ENCODE measurements at places on chromosomes 6 and 20. TPM values are rescaled to one million over a fixed set of nuclear protein-coding genes. Genes with fewer than 3 reads are reported as not detected.

DNA sequence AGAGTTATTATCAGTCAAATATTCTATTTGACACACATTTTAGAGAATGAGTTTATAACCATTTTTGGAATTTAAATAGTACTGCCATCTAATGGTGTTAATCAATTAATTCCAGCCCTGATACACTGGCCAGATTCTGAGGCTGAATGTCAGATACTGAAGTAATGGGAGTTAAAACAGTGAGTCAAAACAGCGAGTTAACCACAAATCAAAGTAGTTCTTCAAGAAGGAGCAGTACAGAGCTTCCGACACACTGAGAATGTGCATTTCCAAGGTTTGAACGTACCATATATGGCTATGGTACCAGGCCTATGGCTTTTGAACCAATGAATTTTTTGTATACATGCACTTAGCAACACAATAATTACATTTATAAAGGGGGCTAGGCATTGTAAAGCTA lies 11.3 kb upstream of the CEP43 start:
- DNase-seq: no peak

DNA sequence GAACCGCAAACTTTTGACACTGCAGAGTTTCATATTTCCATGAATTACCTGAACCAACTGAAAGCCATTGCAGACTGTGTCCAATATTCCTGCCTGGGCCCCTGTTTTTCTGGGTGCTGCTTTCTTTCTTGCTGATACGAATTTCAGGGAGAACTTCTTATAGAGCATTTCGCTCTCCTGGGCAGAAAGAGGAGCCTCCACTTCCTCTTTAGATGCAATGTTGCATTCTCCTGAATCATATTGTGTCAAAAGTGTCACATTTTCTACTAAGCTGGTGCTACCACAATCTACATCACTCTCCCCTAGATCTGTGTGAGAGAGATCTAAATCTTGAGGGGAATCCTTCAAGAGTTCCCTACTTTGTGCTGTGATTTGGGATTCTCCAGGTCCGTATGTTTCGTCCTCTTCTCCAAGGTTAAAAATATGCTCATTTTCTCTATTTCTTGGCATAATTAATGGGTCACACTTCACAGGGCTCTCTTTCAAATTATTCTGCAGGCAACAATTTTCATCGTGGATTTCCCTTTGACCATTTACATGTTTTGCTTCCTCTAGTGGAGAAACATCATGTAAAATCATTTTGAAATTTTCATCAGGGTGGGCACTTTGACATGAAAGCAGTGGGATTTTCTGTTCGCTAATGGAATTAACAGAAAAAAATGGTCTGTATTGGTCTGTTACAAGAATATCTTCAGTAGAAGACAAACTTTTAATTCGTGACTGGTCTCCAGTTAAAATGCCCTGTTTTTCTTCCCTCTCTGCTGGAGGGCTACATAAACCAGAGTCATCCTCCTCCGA lies 102.3 kb downstream of the DST start:
- DNase-seq: no peak

- no peak for DNase-seq
Observed at GRCh38 chr6:155648301-155648700, 192.7 kb upstream of the NOX3 start.

DNA sequence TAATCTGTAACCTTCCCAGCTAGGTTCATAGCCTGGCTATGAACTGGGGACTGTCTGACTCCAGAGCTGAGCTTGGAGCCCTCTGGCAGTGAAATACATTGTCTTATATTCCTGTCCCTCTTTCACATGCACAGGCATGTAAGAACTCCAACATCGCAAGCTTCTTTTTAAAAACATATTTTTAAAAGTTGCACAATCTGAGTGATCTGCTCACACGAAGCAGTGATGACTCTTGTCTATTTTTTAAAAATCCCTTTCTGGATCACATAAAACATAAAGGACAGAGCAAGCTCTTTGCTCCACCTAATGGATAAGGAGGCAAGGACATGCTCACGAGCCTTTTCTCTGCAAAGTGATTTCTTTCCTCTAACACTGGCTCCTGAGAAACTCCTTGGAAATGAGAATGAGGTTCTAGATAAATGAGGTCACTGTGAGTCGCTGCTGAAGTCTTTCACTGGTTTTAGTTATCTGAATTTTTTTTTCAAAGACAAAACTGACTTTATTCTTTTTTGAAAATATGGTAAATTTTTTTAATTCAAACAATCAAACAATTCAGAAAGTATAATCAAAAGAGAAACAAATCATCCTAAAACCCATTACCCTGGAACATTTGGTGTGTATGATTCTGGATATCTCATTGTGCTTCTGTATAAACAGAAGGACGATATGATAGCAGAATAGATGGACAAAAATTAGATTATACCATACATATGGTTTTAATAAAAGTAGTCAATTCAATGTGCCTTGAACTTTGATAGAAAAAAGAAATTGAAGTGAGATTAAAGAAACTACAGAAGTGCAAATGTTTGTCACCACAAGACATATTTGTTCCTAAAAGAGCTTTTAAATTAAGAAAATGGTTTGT lies 30.8 kb downstream of the IL20RA start:
- no peak for DNase-seq

- no peak for DNase-seq
Observed at GRCh38 chr6:52253494-52253893, 9.2 kb upstream of the IL17F start.

GRCh38 chr6:14211562-14211942 lies 94.0 kb downstream of the CD83 start:
- DNase-seq: peak; percentile 2

GRCh38 chr20:7916648-7917047 lies 23.6 kb downstream of the HAO1 start:
- DNase-seq: no peak

DNA sequence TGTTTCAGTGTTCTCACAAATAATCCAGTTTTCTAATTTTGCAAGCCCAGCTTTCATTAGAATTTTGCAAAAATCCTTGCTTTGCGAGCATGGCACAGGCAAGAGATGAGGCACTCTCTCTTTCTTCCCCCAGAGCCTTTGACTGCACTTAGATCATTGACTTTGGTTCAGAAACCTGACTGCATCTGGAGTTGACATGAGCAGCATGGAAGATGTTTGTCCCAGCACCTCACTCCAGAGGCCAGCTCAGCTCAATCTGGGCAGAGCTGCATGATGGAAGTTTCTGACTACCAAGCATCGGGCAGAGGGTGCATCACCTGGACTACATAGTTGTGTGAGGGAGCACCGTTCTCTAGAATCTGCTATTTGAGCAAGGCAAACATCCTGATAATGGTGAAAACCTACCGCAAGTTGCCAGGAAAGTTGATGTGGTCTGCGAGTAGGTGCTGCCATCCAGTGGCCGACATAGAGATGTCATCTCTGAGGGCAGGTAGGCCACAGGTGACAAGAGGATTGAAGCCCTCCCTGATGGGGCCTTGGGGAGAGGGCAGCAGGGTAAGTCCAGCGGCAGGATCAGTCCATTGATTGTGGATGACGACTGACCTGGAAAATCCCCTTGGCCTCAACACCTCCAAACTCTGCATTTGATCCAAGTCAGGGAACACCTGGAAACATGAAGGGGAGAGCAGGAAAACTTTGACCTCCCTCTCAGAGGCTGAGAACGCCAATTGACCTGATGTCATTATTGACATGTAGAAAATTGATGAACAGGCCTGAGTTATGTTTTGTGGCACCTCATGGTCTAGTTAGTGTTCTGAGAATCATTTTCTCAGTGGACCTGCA lies 3.8 kb upstream of the LPA start:
- no peak for DNase-seq

- no peak for DNase-seq
Observed at GRCh38 chr20:44182863-44183262, 4.1 kb downstream of the JPH2 start.

The STMND1 gene
- total RNA-seq: not detected

The LAMA4 gene
- not detected for total RNA-seq

The KCNQ5 gene
- 0.59 TPM for total RNA-seq
